ENCODE measurements at places on chromosomes 7 and 10. TPM values are rescaled to one million over a fixed set of nuclear protein-coding genes. Genes with fewer than 3 reads are reported as not detected.

- no peaks in the 10 kb centered on the region for H3K27me3 ChIP-seq
- no peak overlapping the region for H3K4me3 ChIP-seq
- no peak overlapping the region for H3K27ac ChIP-seq
Observed at GRCh38 chr7:54946271-54946670, 72.5 kb upstream of the EGFR start.

- no peak for DNase-seq
- H3K4me3 ChIP-seq, result no peak overlapping the region
- H3K36me3 ChIP-seq, result no peaks in the 10 kb centered on the region
- no peak overlapping the region for H3K27ac ChIP-seq
Observed at GRCh38 chr7:1748076-1748838, 78.2 kb downstream of the ELFN1 start.

GRCh38 chr7:121020249-121020988, 31.9 kb downstream of the CPED1 start:
- H3K27ac ChIP-seq, result no peak overlapping the region
- no peak for DNase-seq
- no peak overlapping the region for H3K4me3 ChIP-seq
- no peaks in the 10 kb centered on the region for H3K27me3 ChIP-seq

DNA sequence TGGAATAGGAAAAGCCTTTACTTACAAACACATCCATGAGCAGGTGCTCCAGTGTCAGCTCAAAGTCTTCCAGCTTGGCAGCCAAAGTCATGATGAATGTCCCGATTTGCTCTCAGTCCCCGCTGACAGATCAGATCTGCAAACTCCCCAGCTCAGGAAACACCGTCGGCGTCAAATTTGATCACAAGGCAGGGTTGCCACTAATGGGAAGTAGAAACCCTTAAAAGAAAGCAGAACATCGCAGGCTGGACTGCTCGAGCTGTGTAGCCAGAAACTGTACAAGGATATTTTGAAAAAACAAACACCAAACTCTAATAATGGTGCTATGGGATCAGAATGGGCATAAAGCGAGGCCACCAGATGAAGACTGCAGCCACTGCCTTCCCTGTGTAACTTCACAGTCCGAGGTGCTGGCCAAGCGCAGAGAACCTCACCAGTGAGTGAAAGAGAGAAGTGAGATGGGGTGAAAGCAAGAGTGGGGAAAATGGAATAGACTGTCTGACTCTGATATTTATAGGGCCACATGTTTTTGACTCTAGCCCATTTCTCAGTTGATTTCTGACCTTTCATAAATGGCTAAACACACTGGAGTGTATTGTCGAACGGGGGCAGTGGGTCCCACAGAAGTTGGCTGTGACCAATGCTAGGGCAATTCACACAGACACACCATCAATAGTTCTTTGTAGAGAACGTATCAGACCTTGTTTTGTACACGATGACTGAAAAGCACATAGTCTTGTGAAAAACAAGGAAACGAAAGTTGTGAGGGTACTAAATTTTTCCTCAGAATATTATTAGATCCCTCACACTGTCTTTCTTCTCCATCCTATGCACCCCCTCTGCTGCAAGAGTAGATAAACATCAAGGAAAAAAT, 306.2 kb downstream of the FRMD4A start:
- peak overlapping the region; percentile 53 for H3K27ac ChIP-seq
- H3K27me3 ChIP-seq, result no peaks in the 10 kb centered on the region
- no peaks in the 10 kb centered on the region for H3K4me1 ChIP-seq
- no peak overlapping the region for H3K4me3 ChIP-seq
- DNase-seq, result peak; percentile 33

- no peak for DNase-seq
- H3K27me3 ChIP-seq, result no peaks in the 10 kb centered on the region
- H3K36me3 ChIP-seq, result no peaks in the 10 kb centered on the region
- no peaks in the 10 kb centered on the region for H3K4me1 ChIP-seq
Observed at GRCh38 chr7:79084423-79084822, 369.0 kb downstream of the MAGI2 start.

- H3K4me3 ChIP-seq, result no peak overlapping the region
- no peak for DNase-seq
- no peak overlapping the region for H3K27ac ChIP-seq
- H3K27me3 ChIP-seq, result no peaks in the 10 kb centered on the region
Observed at GRCh38 chr10:58435297-58435985, 50.2 kb downstream of the TFAM start.

DNA sequence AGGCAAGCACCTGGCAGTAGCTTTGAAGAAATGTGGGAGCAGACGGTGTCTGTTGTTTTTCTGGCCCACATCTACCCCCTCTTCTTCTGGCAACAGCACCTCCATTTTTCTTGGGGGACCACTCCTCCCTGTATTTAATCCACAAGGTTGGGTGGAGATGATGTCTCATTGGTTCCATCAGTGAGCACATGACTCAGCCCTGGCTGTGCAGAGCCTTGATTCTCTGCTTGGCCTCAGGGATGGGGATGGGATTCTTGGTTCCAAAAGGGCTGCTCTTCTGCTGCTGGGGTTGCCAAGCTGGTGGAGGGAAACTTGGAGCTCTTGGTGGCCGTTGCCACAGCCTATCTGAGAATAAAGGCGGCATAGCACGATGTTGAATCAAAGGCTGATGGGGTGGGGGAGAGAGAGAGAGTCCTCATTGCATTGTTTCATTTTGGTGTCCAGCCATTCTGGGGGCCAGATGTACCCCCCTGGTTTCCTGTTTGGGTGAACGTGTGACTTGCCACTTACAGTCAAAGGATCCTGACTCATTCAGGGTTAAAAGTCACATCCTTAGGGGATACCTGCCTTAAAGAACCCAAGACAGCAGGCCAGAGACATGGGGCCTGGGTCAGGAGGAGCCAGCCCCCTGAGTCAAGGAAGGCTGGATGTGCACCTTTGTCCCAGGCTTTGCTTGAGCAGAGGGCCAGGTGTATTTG, 25.9 kb downstream of the GRK5 start:
- no peak for DNase-seq
- no peaks in the 10 kb centered on the region for H3K36me3 ChIP-seq
- H3K4me1 ChIP-seq, result peaks cover 6% of the 10 kb centered on the region

DNA sequence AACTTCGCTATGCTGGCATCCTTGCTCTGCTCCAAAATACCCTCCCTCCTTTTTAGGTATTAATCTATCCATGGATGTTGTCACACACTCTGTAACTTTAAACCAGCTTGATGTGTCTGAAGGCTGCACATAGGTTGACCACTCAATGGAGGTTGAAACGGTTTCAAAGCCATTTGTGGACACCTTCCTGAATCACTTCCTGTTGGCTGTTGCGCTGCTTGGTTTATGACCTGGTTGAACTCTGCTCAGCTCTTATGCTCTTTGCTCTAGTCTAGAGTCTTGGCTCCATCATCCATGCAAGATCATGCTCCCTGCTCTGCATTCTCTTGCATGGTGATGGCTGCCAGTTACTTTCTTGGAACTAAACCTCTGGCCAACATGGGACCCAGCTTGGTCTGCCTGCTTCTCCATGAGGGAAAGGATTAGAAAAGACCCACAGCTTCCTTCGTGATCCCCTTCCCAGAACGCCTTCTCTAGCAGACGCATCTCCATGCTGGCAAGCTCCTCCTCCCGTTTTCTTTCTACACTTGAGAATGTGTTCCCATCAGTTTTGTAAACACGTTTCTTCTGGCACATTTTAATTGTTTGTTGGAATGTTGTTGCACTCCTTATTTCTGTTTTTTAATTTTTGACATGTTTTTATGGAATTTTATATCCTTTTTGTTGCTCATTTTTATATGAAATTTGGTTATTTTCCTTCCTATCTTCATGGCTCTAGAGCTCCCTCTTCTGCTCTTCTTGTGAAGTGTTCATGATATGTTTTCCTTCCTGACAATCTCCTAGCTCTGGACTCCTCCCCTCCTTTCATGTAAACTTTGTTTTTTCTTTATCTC, 149.8 kb downstream of the XPNPEP1 start:
- no peaks in the 10 kb centered on the region for H3K4me1 ChIP-seq
- no peak overlapping the region for H3K27ac ChIP-seq

DNA sequence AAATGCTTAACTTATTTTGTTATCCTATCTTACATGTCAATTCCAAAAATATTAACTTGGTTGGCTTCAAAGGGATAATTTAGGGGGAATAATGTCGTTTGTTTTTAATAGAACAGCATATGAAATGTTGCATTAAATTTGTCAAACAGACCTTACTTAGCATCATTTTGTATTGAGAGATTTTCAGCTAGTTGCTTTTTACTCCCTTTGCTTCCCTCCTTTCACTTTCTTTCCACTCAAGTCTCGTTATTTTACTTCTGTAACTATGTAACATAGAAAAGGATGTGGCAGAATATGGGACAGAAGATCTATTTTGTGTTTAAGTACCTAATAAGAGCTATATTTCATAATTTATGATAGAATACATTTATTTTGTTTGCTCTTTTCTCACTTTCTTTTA, 2.6 kb downstream of the PHYHIPL start:
- peaks cover 44% of the 10 kb centered on the region for H3K27me3 ChIP-seq
- H3K36me3 ChIP-seq, result no peaks in the 10 kb centered on the region
- DNase-seq, result no peak
- H3K4me1 ChIP-seq, result peaks cover 10% of the 10 kb centered on the region
- H3K4me3 ChIP-seq, result no peak overlapping the region

Gene HMX2
- total RNA-seq, result not detected

Gene IFIT1B
- not detected for total RNA-seq

Gene SBDS
- 351 TPM for total RNA-seq

Gene AGMO
- total RNA-seq, result 0.39 TPM

Measured in heart right ventricle (tissue), 16 donors.